Uterus (tissue), 4 donors: ENCODE measurements at places on chromosomes 2 and 18.
A peak's percentile ranks its signal among the peaks of the same experiment; 100 is the strongest.

GRCh38 chr2:69735686-69736085 lies 6.2 kb upstream of the ANXA4 start:
- H3K36me3 ChIP-seq: no peaks in the 10 kb centered on the region
- H3K4me3 ChIP-seq: no peak overlapping the region
- no peaks in the 10 kb centered on the region for H3K4me1 ChIP-seq
- no peak for DNase-seq
- H3K27ac ChIP-seq: no peak overlapping the region

- no peak overlapping the region for H3K27ac ChIP-seq
- no peaks in the 10 kb centered on the region for H3K27me3 ChIP-seq
- DNase-seq: no peak
- no peaks in the 10 kb centered on the region for H3K36me3 ChIP-seq
- no peaks in the 10 kb centered on the region for H3K4me1 ChIP-seq
Observed at GRCh38 chr2:138182250-138182936, 218.1 kb downstream of the HNMT start.

DNA sequence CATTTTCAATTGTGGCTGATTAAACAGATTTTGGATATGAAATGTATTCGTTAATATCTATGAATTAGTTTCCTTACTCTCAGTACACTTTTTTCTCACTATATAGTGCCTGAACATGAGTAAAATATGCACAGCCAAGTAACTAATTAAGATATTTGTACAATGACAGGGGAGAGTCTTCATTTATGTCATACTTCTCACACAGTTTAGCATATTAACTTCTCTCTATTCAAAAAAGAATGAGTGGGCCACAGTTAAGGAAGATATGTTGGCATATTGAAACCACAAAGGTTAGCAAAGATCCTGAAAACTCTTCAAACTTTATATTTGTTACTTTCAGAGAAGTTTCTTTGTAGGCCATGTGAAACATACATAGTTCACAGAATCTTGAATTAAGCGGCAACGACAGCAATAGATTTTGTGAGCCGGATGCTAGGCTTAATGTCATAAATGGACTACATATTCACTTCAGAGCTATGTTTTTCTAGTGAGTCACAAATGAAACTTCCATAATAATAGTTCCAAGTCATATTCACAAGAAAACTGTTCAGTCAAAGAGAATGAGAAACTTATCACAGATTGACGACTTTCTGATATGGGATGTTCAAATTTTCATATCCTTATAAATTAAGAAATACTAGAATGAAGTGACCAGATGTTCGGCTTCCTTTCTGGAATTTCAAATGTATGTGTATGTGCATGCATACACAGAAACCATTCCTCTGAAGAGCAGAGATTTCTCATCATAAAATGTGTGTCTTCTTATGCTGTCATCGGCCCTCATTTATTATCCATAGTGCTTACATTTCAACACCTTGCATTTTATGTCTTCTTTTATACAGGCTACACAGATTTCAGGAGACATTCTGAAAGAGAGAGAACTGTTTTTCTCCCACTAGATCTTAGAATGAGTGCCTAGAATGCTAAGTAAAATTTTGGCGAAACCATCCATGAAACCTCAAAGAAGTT lies 584.0 kb downstream of the SATB2 start:
- H3K36me3 ChIP-seq: no peaks in the 10 kb centered on the region
- no peaks in the 10 kb centered on the region for H3K27me3 ChIP-seq
- no peak overlapping the region for H3K4me3 ChIP-seq

GRCh38 chr2:39942950-39943349 lies 163.9 kb upstream of the THUMPD2 start:
- no peak overlapping the region for H3K27ac ChIP-seq
- H3K4me3 ChIP-seq: no peak overlapping the region
- H3K4me1 ChIP-seq: no peaks in the 10 kb centered on the region
- no peaks in the 10 kb centered on the region for H3K27me3 ChIP-seq
- DNase-seq: no peak

- H3K36me3 ChIP-seq: no peaks in the 10 kb centered on the region
- no peaks in the 10 kb centered on the region for H3K27me3 ChIP-seq
- DNase-seq: no peak
- no peak overlapping the region for H3K4me3 ChIP-seq
Observed at GRCh38 chr2:65518751-65519150, 86.4 kb upstream of the SPRED2 start.

GRCh38 chr2:212073360-212073759 lies 465.2 kb downstream of the ERBB4 start:
- no peaks in the 10 kb centered on the region for H3K27me3 ChIP-seq
- H3K4me1 ChIP-seq: no peaks in the 10 kb centered on the region
- no peak for DNase-seq

GRCh38 chr2:172096626-172097547 lies 5.8 kb downstream of the DLX2 start:
- H3K36me3 ChIP-seq: no peaks in the 10 kb centered on the region
- no peak for DNase-seq
- no peak overlapping the region for H3K27ac ChIP-seq
- H3K4me1 ChIP-seq: no peaks in the 10 kb centered on the region
- H3K4me3 ChIP-seq: peak overlapping the region; percentile 13

DNA sequence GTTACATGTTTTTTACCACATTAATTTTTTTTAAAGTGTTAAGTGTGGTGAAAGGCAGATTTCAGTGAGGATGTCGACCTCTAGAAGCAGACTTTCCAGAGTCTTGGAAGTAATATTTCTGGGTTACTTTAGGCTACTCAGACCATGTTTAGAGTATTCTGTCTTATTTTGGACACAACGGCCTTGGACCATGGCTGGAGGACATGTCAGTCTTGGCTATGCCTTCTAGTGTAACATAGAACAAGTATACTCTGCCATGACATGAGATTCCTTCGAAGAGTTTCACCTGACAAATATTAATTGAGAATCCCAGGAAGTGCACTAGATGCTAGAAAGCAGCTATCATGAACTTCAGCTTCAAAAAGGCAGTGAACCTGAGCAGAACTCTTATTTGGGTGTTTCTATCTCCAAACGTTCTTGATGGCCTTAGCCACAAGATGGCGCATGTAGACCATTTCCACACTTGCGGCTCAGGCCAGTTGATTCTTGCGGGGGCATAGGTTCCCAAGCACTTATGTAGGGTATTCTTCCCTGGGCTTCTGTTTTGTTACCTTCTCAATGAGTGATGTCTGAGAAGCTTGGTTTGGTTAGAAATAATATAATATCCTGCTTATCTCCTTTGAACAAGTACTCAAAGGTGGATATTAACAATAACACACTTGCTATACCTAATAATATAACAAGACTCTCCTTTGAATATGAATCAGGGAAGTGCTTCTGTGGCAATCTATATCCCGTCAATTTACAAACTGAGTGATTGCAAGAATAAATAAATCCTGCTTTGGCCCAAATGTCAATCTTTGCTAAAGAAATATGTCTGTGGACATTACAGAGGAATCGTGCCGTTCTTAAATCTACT lies 62.0 kb downstream of the CACNB4 start:
- H3K27ac ChIP-seq: no peak overlapping the region
- no peaks in the 10 kb centered on the region for H3K27me3 ChIP-seq
- peak; percentile 64 for DNase-seq
- H3K4me3 ChIP-seq: no peak overlapping the region

DNA sequence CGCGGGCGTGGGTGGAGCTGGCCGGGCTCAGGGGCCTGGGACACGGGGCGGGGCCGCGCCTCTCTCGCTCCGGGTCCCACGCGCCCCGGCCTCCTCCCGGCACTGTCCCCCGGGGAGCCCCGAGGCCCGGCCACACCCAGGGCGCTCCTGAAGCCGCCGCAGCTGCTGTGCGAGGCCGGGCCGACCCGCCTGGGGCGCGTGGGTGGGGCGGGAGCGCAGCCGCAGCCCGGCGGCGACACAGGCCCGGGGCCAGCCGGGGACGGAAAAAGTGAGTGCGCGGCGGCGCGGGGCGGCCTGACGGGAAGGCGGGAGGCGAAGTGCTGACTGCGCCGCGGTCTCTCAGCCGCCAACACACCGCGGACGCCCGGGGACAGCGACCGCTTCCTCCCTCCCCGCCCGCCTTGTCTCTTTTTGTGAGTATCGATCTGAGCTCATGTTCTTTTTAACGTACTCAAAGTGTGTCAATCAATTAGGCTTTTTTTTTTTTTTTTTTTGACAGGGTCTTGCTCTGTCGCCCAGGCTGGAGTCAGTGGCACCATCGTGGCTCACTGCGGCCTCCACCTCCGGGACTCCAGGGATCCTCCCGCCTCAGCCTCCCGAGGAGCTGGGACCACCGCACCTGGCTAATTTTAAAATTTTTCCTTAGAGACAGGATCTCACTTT lies 14.5 kb downstream of the PDCD1 start:
- peak overlapping the region; percentile 28 for H3K27ac ChIP-seq
- no peaks in the 10 kb centered on the region for H3K36me3 ChIP-seq

DNA sequence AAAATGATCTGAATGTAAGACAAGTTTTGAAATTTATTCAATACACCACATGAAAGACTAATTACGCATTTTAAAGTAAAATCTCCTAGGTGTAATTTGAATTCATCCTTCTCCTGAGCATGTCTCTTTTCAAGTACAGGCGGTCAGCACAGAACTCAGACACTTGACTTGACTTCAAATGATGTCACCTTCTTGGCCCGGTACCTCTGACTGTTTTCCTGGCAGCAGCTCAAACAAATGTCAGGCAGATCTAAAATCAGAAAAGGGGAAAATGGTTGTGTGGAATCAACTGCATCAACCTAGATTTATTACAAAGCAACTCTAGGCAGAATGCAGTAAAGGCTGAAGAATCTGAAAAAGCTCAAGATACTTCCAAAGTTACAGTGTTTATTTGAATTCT lies 11.4 kb upstream of the PROKR1 start:
- no peaks in the 10 kb centered on the region for H3K36me3 ChIP-seq
- H3K27me3 ChIP-seq: no peaks in the 10 kb centered on the region
- DNase-seq: no peak
- H3K4me3 ChIP-seq: no peak overlapping the region
- H3K4me1 ChIP-seq: no peaks in the 10 kb centered on the region
- H3K27ac ChIP-seq: no peak overlapping the region

- H3K4me3 ChIP-seq: no peak overlapping the region
- H3K27me3 ChIP-seq: no peaks in the 10 kb centered on the region
- H3K36me3 ChIP-seq: no peaks in the 10 kb centered on the region
- DNase-seq: no peak
- H3K4me1 ChIP-seq: no peaks in the 10 kb centered on the region
Observed at GRCh38 chr2:103353774-103354173, 591.9 kb downstream of the TMEM182 start.

GRCh38 chr2:95530734-95531133 lies 46.2 kb upstream of the TRIM43B start:
- no peak overlapping the region for H3K4me3 ChIP-seq
- no peaks in the 10 kb centered on the region for H3K4me1 ChIP-seq
- H3K27ac ChIP-seq: no peak overlapping the region
- no peaks in the 10 kb centered on the region for H3K27me3 ChIP-seq
- H3K36me3 ChIP-seq: no peaks in the 10 kb centered on the region
- no peak for DNase-seq

- H3K27me3 ChIP-seq: no peaks in the 10 kb centered on the region
- H3K4me1 ChIP-seq: no peaks in the 10 kb centered on the region
- H3K36me3 ChIP-seq: no peaks in the 10 kb centered on the region
- DNase-seq: no peak
- no peak overlapping the region for H3K27ac ChIP-seq
- H3K4me3 ChIP-seq: no peak overlapping the region
Observed at GRCh38 chr2:200298816-200299215, 7.7 kb upstream of the SPATS2L start.

DNA sequence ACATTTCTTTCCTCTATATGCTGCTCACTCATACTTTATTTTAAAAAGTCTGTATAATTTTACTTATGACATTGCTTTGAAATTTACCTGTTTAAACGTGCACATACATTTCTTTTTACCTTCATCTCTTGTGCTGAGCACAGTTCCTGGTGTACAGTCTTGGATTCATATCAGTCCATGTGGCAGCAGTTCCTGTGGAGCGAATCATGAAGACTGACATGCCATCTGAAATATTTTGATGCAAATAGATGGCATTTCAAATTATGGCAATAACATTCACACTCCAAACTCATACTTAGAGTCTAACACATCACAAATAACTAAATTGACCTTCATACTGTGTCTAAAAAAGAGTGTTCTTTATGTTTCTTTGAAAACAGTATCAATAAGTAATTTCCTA lies 90.3 kb upstream of the CDH2 start:
- H3K27ac ChIP-seq: no peak overlapping the region
- no peak overlapping the region for H3K4me3 ChIP-seq
- H3K4me1 ChIP-seq: no peaks in the 10 kb centered on the region
- H3K36me3 ChIP-seq: no peaks in the 10 kb centered on the region
- H3K27me3 ChIP-seq: no peaks in the 10 kb centered on the region
- no peak for DNase-seq

DNA sequence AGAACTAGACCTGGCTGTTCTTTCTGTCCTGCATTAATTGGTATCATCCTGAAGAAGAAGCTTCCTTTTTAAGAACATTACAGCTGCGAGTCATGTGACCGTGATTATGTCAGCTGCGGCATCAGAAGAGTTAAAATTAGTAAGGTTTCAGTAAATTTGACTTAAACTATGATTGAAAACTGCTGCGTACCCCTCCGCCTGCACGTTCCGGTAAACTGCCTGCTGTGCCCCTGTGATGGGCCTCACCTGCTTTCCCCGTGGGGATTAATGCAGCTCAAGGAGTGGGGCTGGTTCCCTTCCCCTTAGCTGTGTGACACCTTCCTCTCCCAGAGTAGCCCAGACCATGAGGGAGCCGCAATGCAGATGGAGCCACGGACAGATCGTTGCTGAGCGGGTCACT lies 36.1 kb upstream of the MYO3B start:
- no peaks in the 10 kb centered on the region for H3K4me1 ChIP-seq
- no peaks in the 10 kb centered on the region for H3K36me3 ChIP-seq
- DNase-seq: no peak
- no peak overlapping the region for H3K4me3 ChIP-seq
- no peaks in the 10 kb centered on the region for H3K27me3 ChIP-seq
- H3K27ac ChIP-seq: no peak overlapping the region

- H3K4me1 ChIP-seq: no peaks in the 10 kb centered on the region
- no peaks in the 10 kb centered on the region for H3K27me3 ChIP-seq
- no peak overlapping the region for H3K27ac ChIP-seq
Observed at GRCh38 chr2:165173215-165173614, 30.6 kb downstream of the SCN3A start.

DNA sequence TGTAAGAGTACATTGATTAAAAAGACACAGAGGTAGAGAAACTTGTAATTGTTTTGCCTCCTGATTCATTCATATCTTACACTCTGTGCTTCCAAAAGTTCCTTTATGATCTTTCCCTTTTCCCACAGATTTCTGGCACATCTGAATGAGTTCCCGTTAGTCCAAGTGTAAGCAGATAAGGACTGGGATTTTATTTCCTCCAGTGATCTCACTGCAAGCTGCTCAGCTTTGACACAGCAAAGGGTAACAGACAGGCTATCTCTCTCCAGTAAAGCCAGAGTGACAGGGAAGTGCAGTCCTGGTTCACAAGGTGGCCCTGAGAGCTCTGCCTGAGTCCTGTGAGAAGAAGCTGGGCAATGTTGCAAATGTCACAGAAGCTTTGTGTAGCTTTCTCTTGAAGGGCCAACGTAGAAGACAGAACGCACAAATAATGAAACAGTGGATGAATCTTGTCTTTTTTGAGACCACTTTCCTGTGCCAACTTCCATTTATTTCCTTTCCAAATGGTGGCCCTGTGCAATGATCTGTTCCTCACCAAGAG lies 32.5 kb upstream of the KCNE4 start:
- no peak overlapping the region for H3K27ac ChIP-seq
- no peaks in the 10 kb centered on the region for H3K4me1 ChIP-seq
- DNase-seq: no peak
- no peaks in the 10 kb centered on the region for H3K27me3 ChIP-seq
- H3K4me3 ChIP-seq: no peak overlapping the region
- no peaks in the 10 kb centered on the region for H3K36me3 ChIP-seq

GRCh38 chr2:121771976-121772742 lies 16.7 kb downstream of the TSN start:
- no peak for DNase-seq
- no peak overlapping the region for H3K27ac ChIP-seq
- H3K4me1 ChIP-seq: no peaks in the 10 kb centered on the region
- H3K36me3 ChIP-seq: no peaks in the 10 kb centered on the region
- H3K27me3 ChIP-seq: no peaks in the 10 kb centered on the region
